ENCODE measurements at places on chromosomes 1 and 21.

DNA sequence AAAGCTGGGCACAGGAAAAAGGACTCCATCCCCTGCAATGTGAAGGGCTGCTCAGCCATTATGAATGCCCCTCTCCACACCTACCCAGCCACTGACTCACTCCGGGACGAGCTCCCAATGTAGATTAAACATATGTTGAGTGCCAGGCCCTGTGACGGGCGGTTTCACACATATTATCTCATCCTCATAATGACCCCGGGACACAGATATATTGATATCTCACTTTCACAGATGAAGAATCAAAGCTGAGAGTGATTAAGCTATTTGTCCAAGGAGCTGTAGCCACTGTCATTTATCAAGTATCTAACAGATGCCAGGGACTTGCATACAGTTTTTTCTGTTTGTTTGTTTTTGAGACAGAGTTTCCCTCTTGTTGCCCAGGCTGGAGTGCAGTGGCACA lies 35.0 kb upstream of the SLC30A1 start:
- no peak for DNase-seq

GRCh38 chr1:16970132-16970910 lies 10.1 kb downstream of the MFAP2 start:
- no peak for DNase-seq

- no peak for DNase-seq
Observed at GRCh38 chr1:46532498-46533178, 18.8 kb downstream of the KNCN start.

GRCh38 chr1:30964706-30965105 lies 56.1 kb upstream of the SDC3 start:
- no peak for DNase-seq

- DNase-seq = no peak
Observed at GRCh38 chr1:92466683-92467352, 19.9 kb downstream of the GFI1 start.

DNA sequence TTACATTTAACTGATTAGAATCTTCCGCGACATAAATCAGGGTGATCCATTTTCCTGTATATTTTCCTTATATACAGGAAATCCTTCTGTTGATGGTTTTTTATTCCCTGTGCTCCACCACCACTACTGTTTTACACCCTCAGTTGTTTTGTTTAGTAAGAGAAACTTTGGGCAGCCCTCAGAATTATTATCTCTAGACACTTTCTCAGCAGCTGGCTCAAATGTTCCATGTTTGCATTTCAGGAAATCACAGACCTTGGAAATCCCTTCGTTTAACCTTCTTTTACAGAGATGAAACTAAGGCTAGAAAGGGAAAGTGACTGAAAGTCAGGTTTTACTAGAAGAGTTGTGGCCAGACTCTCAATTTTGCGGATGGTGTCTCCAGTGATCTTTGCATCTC lies 15.2 kb downstream of the ZNF697 start:
- DNase-seq = no peak

GRCh38 chr1:1721201-1721600 lies 3.0 kb downstream of the CDK11A start:
- DNase-seq = no peak

DNA sequence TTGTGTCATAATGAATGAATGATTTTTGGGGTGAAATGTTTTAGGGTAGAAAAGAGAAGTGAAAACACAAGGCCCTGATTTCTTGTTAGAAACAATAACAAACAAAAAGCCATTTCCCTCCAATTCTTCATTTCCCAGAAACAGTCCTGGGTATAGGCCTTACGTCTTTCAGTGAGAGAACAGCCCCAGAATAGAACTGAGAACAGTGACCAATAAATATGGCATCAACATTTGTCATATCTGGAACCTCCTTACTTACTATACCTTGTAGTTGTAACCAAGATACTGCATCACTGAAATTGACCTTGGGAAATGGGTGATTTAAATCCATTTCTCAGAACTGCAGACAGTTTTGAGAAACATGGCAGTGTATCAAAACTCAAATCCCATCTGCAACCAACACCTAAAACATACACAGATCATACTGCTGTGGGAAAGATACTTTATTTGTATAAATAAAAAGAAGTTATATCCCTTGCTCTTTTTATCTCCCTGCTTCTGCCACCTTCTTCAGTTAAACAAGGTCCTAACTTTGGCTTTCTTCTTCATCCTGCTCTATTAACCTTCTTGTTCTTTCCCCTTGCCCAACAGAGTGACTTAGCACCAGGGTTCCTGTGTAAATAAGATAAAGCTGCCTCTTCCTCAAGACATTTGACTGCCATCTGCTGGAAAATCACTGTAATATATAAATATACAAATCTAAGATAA lies 19.5 kb downstream of the XKR8 start:
- no peak for DNase-seq

DNA sequence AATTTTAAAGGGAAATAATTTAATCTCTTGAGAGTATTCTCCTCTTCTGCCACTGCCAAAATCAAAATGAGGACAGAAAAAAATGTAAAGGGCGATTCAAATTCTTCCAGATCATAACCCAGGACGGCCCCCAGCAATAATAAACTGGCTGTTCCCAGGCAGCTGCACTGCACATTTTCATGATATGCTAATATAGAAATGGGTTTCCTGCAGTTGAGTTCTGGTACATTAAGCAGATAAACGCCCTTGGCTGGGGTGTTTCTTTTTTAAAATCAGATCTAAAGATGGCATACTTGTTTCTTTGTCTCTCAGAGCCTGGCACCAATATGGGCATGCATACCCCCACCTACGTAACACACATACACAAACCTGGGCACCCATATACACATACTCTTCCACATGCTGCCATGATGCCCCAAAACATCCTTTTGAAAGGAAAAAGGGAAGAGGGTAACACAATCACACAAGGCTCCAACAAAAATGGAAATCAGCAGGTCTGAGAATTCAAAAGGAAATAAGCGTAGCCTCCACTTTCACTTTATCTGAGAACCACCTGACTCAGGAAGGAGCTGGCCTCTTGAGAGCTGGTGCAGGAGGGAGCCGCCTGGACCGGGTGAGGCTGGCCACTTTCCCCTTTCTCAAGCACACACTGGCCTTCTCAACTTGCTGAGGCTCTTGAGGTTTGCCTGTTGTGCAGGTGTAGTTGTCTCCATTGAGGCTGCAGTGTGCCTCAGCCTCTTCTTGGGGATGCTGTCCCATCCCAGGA lies 653.4 kb downstream of the KIF26B start:
- no peak for DNase-seq

GRCh38 chr21:43021756-43022600 lies 47.6 kb downstream of the PKNOX1 start:
- no peak for DNase-seq

DNA sequence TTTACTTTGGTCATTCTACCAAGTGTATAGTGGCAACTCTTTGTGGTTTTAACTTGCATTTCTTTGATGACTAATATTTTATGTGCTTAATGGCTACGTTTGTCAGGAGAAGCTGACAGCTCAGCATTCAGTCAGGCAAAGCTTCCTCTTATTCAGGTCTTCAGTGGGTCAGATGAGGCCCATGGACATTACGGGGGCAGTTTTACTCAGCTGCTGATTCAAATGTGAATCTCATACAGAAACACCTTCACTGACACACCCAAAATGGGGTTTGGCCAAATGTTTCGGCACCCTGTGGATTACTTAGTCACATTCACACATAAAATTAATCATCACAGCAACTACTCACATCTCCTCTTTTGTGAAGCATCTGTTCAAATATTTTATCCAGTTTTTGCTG lies 104.9 kb upstream of the PLD5 start:
- no peak for DNase-seq

DNA sequence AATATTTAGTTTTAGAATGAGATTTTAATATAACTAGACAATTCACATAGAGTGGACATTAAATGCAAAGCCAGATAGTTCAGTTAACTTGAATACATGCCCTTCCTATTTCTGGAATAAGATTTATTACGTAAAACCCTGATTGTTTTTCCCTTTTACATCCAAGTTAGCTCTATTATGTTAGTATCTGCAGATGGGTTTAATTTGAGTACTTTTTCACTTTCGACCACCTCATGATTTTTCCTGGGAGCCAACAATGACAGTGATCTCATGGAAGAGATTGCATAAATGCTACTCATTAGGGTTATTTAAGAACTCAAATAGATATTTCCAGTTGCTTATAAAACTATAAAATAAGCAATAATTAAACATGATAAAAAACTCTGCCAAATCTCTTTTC lies 199.4 kb upstream of the PTGFR start:
- no peak for DNase-seq

DNA sequence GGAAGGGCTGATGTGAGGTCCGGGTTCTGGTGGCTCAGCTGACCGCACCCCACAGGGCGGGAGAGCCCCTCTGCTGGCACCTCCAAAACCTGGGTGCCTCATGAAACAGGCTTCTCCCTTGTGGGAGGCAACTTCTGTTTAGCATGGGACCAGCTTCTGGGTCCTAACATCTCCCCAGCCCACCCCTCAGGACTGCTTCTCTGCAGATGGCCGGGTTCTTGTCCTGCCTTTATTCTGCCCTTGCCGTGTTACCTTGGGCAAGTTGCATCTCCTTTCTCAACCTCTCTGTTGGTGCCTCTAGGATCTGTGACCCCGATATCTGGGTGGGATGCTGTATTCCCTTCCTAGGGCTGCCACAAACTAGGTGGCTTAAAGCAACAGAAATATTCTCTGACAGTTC lies 15.0 kb upstream of the TTC22 start:
- no peak for DNase-seq

DNA sequence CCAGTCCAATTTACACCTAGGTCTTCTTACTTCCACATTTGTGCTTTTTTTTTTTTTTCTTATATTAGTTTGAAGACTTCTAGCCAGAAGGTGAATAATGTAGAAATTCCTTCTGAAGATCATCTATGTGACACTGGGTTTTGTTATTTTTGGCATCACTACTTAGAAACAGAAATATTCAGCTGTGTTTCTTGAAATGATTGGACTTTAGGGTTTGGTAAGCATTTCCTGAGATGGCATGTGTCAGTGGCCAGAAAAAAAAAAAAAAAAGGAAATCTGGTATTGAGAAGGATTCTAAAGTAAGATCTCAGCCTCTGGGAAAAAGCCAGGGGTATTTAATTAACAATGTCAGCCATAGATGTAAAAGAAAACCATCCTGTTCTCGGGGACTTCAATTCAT lies 43.4 kb upstream of the LRRC8C start:
- DNase-seq = no peak

GRCh38 chr1:11406845-11407244 lies 72.1 kb upstream of the DISP3 start:
- no peak for DNase-seq

DNA sequence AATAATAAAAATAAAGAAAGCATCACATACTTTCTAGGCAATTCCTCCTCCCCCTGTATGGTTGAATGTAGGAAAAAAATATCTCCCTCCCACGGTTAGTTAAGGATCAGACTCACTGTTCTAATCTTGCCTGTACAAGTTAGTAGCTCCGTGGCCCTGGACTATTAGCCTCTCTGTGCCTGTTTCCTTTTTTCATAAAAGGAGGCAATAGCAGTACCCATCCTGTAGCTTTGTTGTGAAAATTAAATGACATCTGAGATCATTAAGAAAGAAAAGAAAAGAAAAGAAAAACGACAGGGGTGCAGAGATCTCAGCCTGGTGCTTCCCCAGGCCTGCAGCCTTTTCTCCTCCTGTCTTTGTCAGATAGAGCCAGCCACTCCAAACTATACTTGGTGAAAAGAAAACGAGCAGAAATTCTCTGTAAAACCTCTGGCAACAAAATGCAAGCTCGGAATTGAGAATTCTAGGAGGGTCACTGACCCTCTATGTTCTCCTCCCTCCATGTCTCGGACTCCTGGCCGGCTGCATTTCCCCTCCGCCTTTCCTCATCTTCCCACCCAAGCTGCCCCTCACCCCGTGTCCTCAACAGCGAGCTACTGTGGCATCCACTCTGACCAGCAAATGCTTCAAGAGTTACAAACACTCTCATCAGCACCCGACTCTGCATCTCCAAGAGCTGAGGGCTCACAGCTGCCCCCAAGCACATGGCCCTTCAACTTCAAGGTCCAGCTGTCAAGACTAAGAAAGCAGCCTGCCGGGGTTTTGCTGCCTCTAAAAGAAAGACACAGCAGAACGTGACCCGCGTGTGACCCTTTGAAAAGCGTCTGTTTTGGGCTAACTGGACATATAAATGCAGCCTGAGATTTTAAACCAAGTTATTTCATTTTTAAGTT lies 13.6 kb downstream of the RIPK4 start:
- no peak for DNase-seq

DNA sequence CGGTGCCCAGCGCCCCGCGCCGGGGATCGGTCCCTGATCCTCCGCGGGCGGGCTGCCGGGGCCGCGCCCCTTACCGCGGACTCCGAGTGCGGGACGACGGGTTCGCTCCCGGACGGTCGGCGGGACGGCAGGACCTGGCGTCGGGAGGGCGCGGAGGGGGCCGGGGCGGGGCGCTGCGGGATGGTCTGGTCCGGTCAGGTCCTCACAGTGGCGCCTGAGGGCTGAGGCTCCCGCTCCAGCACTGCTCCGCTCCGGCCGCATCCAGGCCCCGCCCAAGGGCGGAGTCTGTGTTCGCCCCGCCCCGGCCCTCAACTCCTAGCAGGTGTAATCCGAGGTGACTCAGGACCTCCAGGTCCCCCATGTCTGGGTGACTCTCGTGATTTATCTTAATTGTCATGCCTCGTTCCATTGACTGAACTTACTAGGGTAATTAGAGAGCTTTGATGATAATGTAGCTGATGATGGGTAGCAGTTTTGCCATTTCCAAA lies at the start of gene RAB3B:
TSS of gene RAB3B (minus strand) at position 223 of the 488 bp plus-strand sequence. CDS start 13,583 bp downstream, outside the sequence.
- peak; percentile 31 for DNase-seq

GRCh38 chr1:89519779-89520358 lies 4.8 kb upstream of the LRRC8B start:
- no peak for DNase-seq

DNA sequence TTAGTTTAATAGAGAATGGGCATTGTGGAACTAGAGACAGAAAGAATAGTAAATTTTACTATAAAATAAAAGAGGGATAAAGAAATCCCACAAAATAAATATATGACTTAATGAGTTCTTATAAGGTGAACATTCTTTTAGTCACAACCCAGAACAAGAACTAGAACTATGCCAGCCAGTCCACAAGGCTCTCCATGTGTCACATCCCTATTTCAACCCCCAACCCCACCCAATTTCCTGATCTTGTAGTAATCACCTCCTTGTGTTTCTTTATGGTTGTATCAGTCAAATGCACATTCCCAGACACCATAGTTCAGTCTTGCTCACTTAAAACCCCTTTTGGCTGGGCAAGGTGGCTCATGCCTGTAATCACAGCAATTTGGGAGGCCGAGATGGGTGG lies 662.3 kb upstream of the CAMK1G start:
- no peak for DNase-seq

DNA sequence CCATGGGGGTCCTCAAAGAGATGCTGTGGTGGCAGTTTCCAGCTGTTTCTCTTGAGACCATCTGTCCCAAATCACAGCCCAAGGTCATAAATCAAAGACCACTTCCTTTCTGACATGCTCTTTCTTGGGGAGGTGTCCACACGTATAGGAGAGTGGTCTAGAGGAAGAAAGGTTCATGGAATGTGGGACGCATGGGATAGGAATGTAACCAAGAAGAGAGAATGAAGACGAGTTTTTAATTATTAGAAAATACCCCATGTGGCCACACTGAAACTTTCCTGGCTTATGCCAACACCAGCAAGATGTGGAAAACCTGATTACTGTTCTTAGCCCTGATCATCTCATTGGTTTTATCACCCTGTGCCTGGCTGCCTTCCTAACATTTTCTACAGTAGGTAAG lies 124.2 kb upstream of the IFFO2 start:
- no peak for DNase-seq
